ENCODE measurements at places on chromosomes 11 and 22.
A peak's percentile ranks its signal among the peaks of the same experiment; 100 is the strongest.

DNA sequence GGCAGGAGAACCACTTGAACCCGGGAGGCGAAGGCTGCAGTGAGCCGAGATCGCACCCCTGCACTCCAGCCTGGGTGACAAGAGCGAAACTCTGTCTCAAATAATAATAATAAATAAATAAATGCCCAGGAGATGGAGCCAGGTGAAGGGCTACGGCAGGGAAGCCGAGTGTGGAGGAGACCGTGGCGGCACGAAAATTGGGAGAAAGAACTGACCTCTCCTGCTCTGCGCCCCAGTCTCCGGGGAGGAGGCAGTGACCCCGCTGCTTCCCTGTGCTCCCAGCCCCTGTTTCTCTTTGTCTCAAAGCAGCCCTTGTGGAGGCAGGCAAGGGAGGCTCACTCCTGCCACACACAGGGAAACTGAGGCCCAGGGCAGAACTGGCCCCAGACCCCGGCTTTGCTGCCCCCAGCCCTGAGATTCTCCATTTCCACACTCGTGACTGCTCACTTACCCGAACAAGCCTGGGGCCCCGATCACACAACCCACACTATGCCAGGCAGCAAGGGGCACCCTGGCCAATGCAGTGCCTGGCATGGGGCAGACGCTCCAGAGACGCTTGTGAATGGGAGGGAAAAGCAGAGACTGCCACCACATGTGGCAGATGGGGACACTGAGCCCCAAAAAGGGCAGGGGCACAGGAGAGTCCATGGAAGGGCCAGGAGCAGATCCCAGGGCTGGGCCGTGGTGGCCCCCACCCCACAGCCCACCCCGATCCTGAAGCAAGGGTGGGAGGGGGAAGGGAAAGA lies 80.4 kb upstream of the PRR5 start:
- no peak for DNase-seq

DNA sequence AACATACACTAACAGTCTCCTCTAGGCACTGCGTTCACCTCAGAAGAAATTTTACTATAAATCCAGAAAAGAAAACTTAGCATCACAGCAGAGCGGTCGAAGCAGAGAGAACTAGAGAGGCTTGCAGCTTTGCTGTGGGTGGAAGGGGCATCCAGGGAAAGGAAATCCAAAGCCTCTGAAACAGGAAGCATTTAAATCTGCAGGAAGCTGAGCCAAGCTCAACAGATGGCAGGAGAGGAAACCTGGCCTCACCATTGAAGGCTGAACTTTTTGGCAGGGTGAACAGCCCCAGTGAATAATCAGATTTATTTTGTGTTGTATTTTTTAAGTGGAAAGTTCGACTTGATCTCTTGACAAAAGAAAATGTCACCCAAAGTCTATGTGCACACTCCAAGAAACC lies 858.1 kb downstream of the OPCML start:
- DNase-seq, result no peak

- DNase-seq, result no peak
Observed at GRCh38 chr11:134478611-134479010, 66.6 kb upstream of the B3GAT1 start.

DNA sequence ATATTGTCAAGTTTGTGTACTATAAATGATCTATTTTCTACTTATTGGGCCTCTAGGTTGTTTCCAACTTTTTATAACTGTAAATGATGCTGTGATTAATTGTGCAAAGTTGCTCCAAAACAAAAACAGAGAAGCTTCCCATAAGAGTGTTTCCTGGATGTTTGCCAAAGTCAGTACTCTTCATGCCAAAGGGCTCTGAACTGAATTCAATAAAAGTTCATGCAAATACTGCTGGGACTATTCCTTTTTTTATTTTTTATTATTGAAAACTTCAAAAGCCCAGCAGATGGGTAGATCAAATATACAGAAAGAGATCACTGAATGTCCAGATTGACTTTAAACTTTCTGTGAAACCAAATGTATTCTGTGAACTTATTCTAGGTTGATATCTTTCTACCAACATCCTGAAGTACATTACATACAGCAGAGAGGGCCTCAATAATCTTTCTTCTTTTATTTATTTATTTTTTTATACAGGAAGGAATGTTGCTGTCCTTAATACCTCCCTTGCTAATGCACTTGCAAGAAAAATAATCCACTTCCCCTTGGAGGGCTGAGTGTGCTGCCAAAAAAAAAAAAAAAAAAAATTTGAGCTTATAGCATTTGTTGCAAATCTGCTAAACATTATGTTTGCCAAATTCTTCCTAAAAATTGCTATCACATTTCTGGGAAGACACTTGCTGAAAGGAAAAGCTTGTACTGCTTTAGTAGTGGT lies 53.0 kb downstream of the CTSC start:
- DNase-seq, result no peak

GRCh38 chr11:8205566-8205965 lies 36.7 kb upstream of the RIC3 start:
- DNase-seq, result no peak

- peak; percentile 88 for DNase-seq
Observed at GRCh38 chr11:46389450-46390330, 1.9 kb downstream of the CHRM4 start.

DNA sequence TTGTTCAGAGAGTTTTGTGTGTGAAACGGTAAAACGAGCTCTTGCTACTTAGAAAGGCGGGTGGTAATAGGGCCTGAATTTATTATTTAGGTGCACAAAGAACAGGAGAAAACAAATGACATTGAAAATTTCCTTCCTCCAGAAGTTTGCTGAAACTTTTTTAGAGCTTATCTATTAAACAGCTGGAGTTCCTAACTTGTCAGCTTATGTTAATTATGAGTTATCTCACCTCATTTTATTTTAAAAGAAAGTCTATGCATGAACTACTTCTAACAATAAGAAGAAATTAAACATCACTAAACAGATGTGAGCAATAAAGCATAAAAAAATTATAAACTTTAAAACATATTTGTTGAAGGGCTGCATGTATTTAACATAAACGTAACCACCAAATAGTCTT lies 373.9 kb upstream of the ANO3 start:
- no peak for DNase-seq

GRCh38 chr11:8025123-8025522 lies 38.0 kb downstream of the EIF3F start:
- DNase-seq, result no peak

- no peak for DNase-seq
Observed at GRCh38 chr11:71201936-71202597, 50.3 kb downstream of the SHANK2 start.

GRCh38 chr11:101182467-101182866 lies 52.9 kb upstream of the PGR start:
- DNase-seq, result no peak

DNA sequence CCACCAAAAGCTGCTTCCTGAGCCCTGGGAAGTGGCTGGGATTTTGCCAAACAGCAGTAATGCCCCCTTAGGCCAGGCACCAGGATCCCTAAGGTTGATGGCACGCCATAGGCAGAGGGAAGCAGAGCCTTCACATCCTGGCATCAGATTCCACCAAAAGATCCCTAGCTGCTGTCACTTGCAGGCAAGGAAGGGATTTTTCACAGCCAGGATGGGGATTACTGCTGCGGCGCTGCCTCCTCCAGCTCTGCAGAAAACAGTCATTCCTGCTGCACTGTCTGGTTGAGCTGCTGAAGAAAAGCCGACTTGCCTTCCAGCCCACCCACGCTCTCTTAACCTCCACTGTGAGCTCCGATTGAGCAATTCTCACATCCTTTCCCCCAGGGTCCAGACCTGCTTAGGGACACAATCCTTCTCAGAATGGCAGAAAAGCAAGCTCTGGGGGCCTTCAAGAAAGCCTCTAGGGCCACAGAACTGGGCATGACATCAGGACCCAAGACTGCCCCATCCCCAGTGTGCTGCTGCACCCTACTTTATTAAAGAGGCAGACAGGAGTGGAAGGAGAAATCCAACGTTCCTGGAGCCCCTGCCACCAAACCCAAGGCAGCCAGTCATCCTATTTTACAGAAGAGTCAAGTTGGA lies 19.9 kb downstream of the SYN3 start:
- no peak for DNase-seq

DNA sequence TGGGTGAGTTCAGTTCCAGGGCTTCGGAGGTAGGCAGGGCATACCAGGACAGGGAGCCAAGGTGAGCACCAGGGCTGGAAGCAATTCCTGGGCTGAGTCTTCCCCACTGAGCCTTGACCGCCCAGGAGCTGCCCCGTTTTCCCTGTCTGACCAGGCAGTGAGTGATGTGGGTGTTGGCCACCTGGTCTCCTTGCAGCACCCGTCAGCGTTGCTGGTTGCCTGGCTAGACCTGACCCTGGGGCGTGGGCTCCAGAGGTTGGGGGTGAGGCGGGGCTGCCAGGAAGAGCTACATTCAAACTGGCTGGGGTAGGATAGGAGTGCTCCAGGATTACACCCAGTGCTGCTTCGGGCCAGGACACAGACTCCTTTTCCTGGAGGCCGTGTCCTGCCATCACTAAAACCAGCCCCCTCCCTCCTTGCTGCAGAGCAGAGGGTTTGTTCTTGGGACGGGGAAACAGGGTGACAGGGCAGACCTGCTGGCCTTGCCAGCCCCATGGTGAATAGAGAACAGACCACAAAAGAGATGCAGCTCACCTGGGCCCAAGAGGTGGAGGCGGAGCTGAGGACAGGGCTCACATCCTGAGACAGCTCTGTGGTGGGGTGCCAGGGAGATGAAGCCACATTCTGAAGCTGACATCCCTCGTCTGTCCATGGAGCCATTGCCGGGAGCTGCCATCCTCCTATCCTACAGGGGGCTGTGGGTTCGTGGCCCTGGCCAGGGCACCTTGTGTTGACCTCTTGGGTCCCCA lies 14.2 kb downstream of the INCENP start:
- DNase-seq, result no peak

DNA sequence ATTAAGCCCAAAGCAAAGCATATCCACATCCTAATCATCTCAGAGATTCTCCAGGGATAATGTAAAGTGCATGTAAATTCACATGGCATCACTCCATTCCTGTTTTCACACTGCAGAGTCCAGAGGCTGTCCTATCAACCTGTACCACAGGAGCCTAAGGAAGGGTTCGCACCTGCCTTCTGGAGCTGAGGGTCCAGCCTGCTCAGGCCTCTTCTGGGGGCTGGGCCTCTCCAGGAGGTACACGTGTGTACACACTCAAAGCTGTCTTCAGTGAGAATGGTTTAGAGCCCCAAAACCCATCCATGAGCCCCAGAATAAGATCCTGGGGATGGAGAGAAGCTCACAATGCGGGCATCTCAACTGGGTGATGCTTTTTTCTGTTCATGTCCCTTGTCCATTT lies 23.9 kb downstream of the PI4KA start:
- no peak for DNase-seq

DNA sequence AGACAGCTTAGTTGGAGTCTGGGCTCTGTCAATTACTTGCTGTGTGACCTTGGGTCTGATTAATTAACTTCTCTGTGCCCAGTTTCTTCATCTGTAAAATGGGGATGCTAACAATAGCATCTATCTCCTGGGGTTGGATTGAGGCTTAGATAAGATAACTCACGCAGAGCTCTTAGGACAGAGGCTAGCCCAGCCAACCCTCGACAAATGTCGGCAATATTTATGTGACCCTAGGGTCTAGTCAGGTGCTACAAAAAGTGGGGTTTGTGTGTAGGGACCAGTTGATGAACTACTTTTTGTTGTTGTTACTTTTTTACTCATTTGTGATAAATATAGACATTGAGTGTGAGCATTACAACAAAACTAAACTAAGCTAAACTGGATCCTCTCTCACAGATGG lies 22.4 kb downstream of the SYT13 start:
- no peak for DNase-seq

GRCh38 chr11:128581561-128582272 lies 5.6 kb downstream of the ETS1 start:
- no peak for DNase-seq

- no peak for DNase-seq
Observed at GRCh38 chr11:87767615-87768014, 407.6 kb downstream of the RAB38 start.

DNA sequence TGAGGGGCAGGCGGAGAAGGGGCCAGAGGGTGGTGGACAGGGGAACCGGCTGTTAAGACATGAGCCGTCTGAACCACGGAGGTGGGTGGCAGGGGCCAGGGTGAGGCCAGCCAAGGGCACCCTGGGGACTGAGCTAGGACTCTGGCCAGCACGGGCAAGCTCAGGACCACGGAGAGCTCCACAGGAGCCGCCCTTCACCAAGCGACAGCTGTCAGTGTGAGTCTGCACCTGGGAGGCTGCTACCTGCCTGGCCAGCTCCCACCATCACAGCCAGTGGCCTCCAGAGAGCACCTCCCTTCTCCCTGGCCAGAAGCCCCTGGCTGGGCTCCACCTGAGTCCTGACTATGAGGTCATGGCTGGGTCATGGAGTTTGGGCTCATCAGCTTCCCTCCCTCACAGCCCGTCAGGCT lies 21.6 kb downstream of the MGAT3 start:
- peak; percentile 79 for DNase-seq

GRCh38 chr11:103959279-103959942 lies 77.0 kb upstream of the DDI1 start:
- DNase-seq, result no peak

GRCh38 chr22:30336752-30337460 lies 10.2 kb upstream of the TBC1D10A start:
- DNase-seq, result no peak

DNA sequence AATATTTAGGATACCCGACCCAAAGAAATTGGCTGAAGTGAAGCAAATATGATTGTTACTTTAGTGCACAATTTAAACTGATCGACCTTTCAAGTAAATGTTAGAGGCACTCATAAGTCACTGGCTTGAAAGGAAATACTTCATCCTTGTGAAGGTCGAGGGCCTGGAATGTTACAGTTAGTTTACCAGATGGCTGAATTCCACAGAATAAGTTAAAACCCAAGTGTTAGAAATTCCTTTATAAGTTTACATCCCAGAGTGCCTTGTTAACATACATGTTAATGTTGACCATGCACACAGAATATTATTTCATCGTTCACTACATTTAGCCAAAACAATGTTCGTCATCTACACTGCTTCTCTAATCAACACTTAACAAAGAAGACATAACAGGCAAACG lies 235.5 kb upstream of the ANO3 start:
- no peak for DNase-seq

- DNase-seq, result no peak
Observed at GRCh38 chr22:38424525-38425080, 30.4 kb downstream of the KCNJ4 start.

DNA sequence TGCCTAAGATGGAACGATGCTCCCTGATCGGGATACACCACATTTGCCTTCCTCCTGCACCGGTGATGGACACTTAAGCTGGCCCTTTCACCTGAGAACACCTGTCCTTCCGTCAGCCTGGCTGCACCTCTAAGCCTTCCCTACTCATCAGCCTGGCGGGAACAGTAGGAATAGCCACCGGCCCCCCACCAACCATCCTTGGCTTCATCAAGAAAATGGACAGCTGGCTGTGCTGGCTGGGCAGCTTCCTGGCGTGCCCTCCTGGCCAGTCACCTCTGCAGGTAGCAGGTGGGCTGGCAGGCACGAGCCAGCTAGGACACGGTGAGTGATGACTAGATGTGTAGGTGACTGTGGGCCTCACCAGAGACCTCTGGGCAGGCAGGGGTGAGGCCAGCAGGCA lies 142.8 kb downstream of the CTTN start:
- no peak for DNase-seq

GRCh38 chr11:109026891-109027489 lies 362.1 kb downstream of the DDX10 start:
- no peak for DNase-seq

Measured in Caco-2 (cell line).